ENCODE measurements at places on chromosomes 5 and 9.

- no peak for DNase-seq
These were observed 742.8 kb downstream of the CDH9 start for GRCh38 chr5:26295541-26295940.

- DNase-seq: no peak
These were observed 65.8 kb upstream of the PAPPA start for GRCh38 chr9:116087751-116088194.

GRCh38 chr5:54861212-54861894, 124.0 kb downstream of the ESM1 start:
- no peak for DNase-seq

DNA sequence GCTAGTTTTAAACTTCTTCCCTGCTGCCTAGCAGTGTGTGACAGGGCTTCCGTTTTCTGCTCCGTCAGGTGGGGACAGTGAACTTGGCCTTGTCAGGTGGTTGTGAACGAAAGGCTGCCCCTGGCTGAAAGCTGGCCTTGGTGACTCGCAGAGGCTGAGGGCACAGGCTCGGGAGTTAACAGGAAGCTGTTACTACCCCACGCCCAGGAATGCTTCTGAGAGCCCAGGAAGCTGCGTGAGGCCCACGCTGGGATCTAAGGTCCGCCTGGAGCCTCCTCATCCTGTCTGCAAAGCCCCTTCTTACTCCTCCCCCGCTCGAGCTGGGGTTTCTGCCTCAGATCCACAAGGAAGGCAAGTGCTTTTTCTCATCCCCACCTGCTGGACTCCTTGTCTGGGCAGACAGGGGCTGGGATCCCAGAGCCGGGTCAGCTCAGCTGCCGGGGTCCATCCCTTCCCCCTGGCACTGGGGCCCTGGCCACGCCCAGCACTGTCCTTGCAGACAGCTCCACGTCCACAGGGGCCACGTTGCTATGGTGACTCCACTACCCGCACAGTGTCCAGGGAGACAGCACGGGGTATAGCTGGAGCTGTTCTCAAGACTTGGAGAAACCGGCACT, 124.7 kb upstream of the TBC1D2 start:
- DNase-seq: no peak

- no peak for DNase-seq
These were observed 2.0 kb downstream of the AK1 start for GRCh38 chr9:127875306-127875966.

GRCh38 chr9:136590821-136591752, 45.2 kb upstream of the NOTCH1 start:
- DNase-seq: no peak

GRCh38 chr5:168097876-168098653, 193.4 kb upstream of the WWC1 start:
- DNase-seq: no peak

GRCh38 chr9:123326662-123327093, 29.3 kb upstream of the CRB2 start:
- no peak for DNase-seq

- DNase-seq: no peak
These were observed 60.1 kb downstream of the FAM174A start for GRCh38 chr5:100595152-100595811.

- no peak for DNase-seq
These were observed 285.2 kb downstream of the EBF1 start for GRCh38 chr5:158814521-158814920.

DNA sequence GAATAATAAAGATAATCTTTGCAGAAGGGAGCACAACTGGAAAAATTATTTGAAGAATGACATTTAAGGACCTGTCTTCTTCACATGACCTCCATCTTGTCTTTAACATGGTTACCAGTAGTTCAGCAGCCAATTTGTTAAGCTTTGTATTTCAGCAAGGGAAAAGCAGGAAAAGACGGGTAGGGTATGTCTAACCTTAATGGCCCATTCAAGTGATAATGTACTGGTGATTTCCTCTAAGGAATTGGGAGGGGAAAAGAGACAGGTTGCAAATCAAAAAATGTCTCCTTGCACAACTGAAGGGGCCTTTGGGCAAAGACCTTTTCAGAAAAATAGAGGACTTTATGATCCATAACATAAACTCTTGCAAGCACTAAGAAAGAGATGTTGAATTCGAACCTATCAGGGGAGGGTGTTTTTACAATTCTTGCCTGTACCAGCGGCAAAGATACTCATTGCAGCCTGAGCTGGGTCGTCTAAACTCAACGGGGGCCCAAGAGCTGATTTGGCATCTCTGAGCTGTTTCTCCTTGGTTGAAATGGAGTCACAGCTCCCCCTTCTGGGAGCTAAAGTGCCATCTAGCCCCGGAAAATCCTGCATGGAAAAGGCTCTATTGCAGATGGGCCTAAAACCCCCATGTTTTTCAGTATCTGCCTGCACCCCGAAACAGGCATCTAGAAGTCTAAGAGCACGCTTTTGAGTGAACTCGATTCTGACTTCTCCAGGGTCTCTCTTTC, 3.8 kb downstream of the BRINP1 start:
- no peak for DNase-seq

DNA sequence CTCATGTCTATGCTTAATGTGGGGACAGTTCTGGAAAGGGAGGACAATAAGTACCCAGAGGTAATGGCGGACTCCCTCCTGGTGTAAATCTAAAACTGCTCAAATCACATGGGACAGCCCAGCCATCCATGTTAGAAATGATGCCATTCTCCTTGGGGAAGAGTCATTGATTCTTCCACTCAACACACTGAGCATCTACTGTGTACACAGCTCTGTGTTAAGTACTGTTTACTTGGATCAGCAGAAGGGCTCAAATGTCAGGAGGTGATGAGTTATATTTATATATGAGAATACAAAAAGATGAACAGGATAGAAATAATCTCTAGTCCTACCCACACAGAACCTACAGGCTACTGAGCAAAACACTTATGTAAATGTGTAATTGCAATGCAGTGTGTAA, 31.8 kb upstream of the NANS start:
- no peak for DNase-seq

DNA sequence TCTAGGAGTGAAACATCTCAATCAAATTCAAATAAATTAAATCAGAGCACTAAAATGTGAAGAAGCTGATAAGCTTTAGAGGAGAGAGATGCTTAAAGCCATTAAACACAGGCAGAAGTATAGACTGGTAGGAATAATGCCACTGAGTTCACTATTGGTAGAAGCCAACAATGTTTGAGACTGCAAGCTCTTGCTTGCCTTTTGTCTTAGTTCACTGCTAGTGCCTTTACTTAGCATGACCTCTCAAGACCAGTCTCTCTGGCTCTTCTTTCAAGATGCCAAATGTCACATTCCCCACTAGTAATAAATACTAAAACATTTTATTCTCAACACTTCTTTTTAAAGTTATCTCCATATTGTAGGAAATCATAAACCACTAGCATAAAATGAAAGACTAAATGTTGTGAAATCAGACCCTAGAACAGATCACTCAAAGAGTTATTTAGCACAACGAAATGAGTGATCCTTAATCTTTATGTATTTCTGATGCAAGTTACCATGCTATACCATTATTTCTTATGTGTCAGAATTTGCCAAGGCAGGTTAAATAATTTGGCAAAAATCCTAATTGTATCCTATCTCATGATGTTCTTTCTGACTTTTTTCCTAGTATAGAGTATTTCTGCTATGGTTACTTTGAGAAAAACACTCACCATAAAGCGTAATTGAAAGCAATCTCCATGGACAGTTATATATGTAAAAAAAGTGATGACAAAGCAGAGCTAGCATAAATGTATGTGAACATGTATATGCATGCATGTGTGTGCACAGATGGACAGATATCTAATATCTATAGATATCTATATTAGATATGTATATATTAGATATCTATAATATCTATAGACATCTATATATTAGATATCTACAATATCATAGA, 57.5 kb downstream of the PJA2 start:
- DNase-seq: no peak

- DNase-seq: no peak
These were observed 588.7 kb upstream of the CDH6 start for GRCh38 chr5:30604648-30605262.

DNA sequence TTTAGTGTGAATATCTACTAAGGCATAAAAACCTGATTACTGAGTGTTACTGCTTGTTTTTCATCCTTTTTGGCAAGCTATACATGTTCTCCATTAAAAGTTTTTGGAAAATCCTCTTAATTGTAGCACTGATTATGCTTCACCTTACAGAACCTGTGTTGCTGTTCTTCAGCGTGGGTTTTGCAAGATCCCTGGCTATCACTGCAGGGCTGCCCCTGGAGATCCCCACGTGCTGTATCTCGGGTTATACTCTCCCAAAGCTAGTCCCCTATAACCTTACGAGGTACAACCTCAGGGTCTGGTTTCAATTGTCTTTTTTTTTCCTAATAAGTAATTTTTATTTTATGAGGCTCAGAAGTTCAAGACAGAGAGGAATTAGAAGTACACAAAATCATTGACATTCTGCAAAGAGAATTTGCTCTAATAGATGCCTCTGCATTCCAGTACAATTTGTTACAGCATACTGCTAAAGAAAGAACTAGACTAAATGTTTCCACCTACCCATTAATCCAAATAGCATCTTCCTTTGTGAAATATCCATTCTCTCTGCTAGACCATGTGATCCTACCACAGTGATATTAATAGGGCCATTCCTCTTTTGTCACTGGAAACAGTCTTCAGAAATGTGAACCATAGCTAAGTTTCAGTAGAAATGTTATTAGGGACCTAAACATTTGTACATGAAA, 25.8 kb upstream of the CAMK4 start:
- DNase-seq: no peak

DNA sequence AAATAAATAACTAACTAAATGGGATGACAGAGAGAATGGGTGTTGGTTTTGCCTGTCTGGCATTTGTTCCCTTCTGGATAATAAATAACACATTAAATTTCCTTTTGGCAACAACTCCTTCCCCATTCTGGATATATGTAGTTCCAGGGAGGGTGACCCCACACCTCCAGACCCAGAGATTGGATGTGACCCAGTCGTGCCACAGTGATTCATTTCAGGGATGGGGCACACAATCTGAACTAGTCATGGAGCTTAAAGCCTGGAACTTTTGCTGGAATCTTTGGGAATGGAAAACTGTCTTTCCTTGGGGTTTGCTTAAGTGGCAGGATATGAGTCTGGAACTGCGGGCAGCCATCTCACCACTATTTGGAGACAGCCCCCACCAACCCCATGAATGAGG, 11.3 kb downstream of the KLF9 start:
- no peak for DNase-seq

- no peak for DNase-seq
These were observed 57.9 kb downstream of the MEF2C start for GRCh38 chr5:88824892-88825583.

- DNase-seq: no peak
These were observed 30.0 kb downstream of the DNAJC21 start for GRCh38 chr5:34959323-34959722.

DNA sequence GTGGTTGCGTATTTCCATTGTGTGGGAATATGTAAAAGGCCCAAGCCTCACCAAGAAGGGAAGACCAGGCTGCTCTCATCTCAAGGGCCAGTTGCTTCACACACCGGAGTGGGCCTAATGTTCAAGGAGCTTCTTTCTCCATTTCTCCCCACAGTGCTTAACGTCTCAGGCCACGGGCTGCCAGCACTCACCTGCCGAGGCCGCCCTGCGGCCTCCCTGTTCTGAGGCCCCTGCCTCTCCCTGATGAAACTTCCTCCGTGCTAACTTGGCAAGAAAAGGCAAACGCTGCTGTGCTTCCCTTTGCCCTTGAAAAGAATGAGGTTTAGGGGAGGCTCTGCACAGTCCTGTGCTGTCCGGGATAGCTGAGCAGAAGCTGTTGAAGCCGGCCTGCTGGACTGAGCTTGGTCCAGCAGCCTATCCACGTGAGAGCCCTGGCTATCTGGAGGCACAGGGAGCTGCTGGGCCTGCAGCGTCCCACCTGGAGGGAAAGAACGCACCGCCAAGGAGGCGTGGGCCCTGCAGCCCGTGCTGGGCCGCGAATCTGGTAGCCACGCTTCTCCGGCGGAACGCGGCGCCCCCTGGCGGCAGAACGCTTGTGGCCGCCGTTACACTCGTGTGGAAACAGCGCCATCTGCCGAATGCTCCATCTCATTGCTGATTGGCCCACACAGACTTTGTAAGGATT, 73.5 kb upstream of the PRSS3 start:
- DNase-seq: peak; percentile 81
